ENCODE measurements at places on chromosomes 1 and 21.

- no peak for DNase-seq
Observed at GRCh38 chr21:38077569-38077968, 161.3 kb upstream of the KCNJ6 start.

DNA sequence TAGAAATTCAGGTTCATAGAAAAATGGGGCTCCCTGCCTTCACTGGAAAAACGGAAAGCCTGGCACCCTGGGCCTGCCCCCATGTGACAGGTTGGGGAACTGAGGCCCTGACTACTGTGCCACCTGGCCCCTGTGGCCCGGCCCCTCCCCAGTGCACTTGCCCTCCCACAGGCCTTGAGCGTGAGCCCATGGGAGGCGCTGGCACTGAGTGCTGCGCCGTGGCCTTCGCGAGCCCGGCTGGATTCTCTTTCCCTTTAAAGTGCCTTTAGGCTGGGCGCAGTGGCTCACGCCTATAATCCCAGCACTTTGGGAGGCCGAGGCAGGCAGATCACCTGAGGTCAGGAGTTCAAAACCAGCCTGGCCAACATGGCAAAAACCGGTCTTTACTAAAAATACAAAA is 45.7 kb downstream of the SLC37A1 start:
- DNase-seq, result no peak

DNA sequence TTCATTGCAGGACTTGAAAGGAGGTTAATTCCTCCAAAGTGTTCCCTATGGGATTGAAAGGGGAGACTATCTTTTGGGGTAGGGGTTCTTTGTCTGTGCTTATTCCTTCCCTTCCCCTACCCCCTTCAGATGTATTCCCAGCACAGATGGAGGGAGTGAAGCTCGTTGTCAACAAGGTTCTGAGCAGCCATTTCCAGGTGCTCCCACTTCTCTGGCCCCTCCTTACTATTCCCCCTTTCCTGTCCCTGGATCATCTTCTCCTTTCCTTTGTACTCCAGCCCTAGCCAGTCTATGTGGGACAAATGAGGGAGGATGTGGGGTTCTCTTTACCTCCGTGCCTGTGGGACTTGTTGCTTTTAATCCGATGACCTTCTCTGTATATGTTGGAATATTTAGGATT is 899 bp downstream of the TOMM40L start:
- no peak for DNase-seq

GRCh38 chr1:89460325-89460724 is 64.3 kb upstream of the LRRC8B start:
- DNase-seq, result no peak

GRCh38 chr1:35931446-35932157 is 697 bp downstream of the AGO3 start:
- DNase-seq, result no peak

DNA sequence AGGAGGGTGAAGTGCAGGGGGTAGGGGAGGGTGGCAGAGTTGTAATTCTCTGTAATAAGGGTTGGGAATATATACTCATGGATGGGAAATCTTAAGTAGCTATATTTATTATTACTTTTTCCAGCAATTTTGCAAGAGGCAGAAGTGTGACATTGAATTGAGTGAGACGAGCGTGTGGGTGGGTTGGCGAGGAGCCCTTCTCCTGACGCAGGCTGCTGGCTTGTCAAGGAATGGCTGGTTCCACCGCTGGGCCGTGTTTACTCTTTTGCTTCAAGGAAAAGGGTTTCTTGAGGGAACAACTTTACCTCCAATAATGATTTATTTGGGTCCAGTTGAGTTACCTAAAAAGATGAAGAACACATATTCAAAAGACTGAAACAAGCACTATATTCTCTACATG is 17.9 kb upstream of the DMRTA2 start:
- no peak for DNase-seq

DNA sequence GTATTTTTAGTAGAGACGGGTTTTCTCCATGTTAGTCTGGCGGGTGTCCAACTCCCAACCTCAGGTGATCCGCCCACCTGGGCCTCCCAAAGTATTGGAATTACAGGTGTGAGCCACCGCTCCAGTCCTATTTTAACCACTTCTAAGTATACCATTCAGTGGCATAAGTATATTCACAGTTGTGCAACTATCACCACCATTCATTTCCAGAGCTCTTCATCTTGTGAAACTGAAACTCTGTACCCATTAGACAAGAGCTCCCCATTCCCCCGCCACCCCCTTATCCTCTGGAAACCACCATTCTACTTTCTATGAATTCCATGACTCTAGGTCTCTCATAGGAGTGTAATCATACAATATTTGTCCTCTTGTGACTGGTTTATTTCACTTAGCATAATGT is 40.2 kb upstream of the CAMTA1 start:
- DNase-seq, result no peak

DNA sequence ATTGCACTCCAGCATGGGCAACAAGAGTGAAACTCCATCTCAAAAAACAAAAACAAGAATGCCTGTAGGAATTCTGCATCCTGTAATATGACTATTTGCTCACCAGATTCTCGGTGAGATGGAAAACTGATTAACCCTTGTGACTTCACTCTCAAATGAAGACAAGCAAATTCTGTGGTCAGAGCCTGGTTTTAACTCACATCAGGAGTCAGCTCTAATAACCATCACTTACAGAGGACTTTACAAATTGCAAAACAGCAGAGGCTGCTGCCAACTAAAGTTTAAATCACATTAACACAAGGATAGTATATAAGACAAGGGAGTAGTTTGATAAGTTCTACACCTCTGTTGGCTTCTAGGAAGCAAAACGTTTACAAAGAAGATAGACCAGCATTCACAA is 35.7 kb upstream of the FAM163A start:
- no peak for DNase-seq

- DNase-seq, result no peak
Observed at GRCh38 chr1:235011064-235011598, 117.5 kb downstream of the TOMM20 start.

GRCh38 chr21:41725421-41726031 is 41.3 kb downstream of the RIPK4 start:
- DNase-seq, result no peak

DNA sequence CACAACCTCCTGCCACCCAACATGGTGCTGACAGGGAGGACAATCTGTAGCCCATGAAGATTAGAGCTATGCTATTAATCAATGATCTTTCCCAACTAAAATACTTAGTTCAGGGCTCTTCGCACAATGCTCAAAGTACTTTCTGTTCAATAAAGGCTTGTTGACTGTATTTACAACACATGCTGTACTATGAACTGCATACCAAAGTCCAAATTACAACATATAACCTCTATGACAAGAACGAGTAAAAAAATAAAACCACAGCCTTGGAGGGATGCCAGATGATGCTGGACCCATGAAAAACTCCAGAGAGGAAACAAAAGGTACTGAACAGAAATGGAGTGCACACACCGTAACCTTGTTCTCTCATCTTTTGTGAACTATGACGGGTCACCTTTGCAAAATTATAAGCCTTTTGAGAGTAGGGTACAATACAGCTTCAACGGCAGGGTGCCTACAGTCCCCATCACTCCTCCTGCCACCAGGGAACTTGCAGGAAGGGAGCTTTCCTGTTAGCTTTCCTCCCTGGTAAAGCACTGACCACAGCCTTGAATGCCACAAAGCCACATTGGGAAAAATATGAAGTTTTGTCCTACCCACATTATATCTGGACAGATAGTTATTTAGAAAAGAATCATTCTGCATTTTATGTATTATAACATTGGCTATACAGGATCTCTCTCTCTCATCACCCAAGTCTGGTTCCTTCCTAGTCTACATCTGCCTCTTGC is 175.6 kb downstream of the NRIP1 start:
- no peak for DNase-seq

DNA sequence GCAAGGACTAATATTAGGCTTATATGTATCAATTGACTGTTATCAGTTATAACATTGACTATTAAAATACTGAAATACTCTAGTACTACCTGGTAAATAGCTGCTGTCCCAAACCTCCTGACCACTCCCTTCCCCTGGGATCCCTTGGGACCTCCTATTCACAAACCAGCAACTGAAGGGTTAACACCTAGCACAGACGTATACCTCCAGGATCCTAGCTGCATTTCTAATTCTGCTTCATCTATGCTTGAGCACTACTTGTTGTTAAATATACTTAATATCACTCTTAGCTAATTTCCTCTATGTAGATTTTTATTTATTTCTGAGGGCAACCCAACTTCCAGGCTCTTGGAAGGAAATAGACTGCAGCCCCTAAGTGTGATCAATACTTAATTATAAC is 1.8 kb upstream of the NFYC start:
- DNase-seq, result no peak

- DNase-seq, result no peak
Observed at GRCh38 chr1:155186794-155187455, 13.3 kb downstream of the TRIM46 start.

GRCh38 chr21:45598109-45598508 is 45.4 kb upstream of the PCBP3 start:
- no peak for DNase-seq

DNA sequence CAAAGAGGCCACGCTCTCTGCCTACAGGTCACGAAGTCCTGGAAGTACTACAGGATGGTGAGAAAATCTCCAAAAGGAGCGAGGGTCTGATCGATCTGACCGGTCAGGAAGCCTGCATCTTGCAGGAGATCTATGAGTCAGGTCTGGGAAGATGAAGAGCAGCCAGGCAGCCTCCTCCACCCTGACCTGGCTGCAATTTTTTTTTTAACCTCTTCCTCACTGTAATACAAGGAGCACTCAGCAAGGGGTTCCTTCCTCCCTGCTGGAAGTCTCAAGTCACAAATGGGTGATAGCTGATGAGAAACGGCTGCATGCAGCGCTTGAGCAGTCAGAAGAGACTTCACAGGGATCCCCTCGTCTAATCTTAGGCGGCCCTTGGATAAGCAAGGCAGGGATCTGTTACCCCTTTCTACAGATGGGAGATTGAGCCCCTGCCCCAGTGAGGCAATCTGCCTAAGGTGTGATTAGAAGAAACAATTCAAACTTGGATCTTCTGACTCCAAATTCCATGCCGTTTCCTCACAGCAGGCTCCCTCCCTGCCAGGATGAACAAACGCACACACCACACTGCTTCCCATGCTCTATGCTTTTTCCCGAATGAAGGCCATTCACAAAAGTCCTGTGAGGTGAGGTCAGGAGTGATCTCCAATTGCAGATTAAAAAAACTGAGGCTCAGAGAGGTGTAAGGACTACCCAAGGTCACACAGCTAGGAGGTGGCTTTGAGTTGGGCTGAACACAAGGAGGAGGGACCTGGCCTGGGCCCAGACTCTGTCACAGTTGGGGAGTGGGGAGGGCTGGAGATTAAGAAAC is 48.3 kb downstream of the ECE1 start:
- no peak for DNase-seq

GRCh38 chr1:242523719-242524570 is 552 bp downstream of the PLD5 start:
- DNase-seq, result no peak

GRCh38 chr1:68233202-68233601 is 879 bp upstream of the WLS start:
- DNase-seq, result no peak

- DNase-seq, result no peak
Observed at GRCh38 chr1:178137238-178137637, 43.3 kb downstream of the RASAL2 start.

DNA sequence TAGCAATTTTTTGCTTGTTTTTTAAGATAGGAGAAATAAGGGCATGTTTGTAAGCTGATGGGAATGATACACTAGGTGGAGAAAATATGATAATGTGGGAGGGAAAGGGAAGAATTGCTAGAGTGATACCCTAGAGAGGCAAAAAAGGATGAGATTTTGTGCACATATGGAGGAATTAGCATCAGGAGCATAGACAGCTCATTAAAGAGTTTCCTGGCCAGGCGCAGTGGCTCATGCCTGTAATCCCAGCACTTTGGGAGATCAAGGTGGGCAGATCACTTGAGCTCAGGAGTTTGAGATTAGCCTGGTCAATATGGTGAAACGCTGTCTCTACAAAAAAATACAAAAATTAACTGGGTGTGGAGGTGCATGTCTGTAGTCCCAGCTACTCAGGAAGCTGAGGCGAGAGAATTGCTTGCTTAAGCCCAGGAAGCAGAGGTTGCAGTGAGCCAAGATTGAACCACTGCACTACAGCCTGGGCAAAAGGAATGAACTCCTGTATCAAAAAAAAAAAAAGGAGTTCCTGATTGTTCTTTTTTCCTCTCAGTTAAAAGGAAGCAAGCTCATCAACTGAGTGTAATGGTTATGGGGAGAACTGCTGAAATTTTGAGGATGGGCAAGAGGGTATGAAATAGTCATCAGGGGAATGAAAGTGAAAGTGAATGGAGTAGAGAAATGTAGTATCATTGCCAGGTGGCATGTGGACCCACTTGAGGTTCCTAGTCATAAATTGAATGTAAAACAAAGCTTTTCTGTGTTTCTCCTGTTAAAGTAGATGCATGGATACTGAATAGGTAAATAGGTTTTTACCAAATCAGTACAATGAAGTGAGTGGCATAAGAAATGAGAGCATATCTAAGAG is 35.5 kb downstream of the SH3GLB1 start:
- DNase-seq, result no peak

DNA sequence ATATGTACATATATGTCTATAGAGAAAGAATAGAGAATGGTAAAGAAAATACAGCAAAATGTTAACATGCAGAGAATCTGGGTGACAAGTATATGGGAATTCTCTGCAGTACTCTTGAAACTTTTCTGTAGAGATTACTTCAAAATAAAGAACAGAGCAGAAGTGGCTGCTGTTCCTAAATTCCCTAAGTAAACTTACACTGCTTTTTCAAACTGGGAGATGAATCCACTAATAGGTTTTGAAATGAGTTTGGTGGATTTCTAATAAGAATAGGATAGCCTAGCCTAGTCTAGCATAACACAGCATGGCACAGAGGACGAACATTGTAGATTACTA is 450 bp upstream of the CR2 start:
- DNase-seq, result no peak

GRCh38 chr21:35145626-35146233 is 96.6 kb upstream of the RUNX1 start:
- no peak for DNase-seq

GRCh38 chr1:30824736-30825429 is 67.3 kb upstream of the LAPTM5 start:
- no peak for DNase-seq

GRCh38 chr1:183859831-183860230 is 54.9 kb downstream of the RGL1 start:
- DNase-seq, result no peak

- DNase-seq, result no peak
Observed at GRCh38 chr1:68188644-68189340, 43.5 kb downstream of the WLS start.

DNA sequence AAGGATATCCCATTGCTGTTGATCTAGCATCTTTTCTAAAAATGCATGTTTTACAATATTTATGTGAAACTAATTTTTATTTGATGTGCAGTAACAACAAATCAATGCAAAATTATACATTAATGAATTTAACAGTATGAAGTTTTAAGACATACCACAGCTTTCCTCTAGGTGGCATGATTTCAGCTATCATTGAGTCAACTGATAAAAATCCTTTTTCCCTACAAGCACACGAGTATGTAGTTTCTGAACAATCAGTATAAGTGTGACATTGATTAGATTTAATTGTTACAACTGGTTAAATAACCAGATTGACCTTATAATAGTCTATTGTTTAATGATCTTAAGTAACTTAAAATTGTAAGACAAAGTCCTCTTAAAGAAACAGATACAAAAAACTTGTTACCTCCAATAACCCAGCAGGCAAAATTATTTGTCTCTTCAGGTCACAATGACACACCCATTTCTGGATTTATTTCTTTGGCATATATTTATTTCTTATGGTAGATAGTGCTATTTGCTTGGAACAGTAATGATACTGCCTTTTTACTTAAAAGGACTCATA is 5.8 kb upstream of the TGFB2 start:
- DNase-seq, result no peak

- DNase-seq, result no peak
Observed at GRCh38 chr1:185526344-185527307, 207.6 kb upstream of the HMCN1 start.
